ENCODE measurements at places on chromosomes 16 and 17.

GRCh38 chr16:89537549-89537925, 22.9 kb upstream of the RPL13 start:
- DNase-seq: no peak

- no peak for DNase-seq
Observed at GRCh38 chr17:34645594-34645993, 66.2 kb downstream of the TMEM132E start.

DNA sequence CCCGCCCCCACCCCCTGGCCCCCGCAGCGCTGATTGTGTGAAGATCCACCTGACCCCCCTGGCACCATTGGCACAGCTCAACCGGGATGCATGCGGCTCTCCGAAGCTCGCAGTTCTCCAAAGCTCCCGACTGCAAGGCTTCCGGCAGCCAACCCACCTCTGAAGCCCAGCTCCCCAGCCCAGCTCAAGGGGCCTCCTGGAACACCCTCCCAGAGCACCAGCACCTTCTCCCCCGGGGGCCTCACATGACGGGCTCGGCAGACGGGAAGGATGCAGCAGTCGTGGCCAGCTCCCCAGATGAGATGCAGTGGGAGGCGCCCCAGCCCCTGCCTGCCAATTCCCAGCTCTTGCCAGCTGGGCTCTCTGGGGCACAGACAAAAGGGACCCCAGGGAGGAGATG, 215.3 kb downstream of the ZNF423 start:
- no peak for DNase-seq

GRCh38 chr16:3166505-3166886, 21.5 kb upstream of the OR1F1 start:
- no peak for DNase-seq

DNA sequence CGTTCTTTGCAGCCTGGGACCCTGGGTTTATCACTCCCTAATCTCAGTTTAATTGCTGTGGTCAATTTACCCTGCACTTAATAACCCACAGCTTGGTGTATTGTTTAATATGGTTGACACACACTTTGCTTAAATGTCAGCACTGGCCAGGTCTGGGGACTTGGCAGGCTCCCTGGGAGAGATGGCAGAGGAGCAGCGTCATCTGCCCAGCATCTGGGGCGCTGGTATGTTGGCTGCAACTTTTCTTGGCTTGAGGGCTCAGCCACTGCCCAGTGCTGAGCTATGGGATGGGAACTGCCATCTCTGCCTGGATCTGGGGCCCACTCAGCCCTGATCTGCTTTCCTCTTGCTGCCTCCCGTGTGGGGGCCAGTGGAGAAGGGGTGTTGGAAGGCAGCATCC, 115.7 kb upstream of the IRX3 start:
- DNase-seq: no peak

DNA sequence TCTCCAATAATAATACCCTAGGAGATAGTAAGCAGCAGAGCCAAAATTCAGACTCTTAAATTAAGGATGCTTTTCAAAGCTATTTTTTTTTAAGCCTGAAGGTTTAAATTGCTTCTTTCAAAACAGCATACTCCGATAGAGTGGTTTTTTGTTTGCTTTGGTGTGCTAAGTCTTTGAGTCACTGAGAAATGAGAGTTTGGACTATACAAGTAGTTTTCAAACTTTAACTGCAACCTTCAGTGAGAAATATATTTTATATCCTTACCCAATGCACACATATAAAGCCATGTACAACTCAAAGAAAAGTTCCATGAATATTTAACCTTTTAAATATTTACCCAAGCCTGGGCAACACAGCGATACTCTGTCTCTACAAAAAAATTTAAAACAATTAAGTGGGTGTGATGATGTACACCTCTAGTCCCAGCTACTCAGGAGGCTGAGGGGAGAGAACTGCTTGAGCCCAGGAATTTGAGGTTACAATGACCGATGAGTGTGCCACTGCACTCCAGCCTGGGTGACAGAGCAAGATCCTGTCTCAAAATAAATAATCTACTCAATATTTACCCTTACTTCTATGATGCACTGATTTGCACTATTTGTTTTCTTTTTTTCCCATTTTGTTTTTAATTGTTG, 19.2 kb downstream of the DCUN1D3 start:
- DNase-seq: no peak

DNA sequence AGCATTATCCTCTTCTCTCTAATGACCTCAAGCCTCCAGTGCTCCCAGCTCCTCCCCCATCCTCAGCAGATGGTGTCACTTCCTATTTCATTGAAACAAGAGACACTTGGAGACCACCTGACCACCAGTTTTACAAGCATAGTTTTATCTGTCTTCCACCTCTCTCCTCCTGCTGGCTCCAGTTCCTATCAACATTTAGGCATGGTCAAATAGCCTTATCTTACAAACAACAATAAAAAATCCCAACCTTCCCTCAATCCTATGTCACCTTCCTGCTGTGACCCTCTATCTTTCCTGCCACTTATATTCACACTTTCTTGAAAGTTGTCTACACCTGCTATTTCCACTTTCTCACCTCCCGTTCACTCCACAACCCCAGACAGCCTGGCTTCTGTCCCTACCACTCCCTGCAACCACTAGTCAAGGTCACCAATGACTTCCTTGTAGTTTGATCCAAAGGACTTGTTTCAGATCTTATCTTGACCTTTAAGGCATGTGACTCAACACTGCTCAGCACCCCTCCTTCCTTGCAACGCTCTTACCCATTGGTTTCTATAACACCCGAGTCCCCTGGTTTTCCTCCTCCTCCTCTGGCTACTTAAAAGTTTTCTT, 4.3 kb upstream of the NTN1 start:
- no peak for DNase-seq

DNA sequence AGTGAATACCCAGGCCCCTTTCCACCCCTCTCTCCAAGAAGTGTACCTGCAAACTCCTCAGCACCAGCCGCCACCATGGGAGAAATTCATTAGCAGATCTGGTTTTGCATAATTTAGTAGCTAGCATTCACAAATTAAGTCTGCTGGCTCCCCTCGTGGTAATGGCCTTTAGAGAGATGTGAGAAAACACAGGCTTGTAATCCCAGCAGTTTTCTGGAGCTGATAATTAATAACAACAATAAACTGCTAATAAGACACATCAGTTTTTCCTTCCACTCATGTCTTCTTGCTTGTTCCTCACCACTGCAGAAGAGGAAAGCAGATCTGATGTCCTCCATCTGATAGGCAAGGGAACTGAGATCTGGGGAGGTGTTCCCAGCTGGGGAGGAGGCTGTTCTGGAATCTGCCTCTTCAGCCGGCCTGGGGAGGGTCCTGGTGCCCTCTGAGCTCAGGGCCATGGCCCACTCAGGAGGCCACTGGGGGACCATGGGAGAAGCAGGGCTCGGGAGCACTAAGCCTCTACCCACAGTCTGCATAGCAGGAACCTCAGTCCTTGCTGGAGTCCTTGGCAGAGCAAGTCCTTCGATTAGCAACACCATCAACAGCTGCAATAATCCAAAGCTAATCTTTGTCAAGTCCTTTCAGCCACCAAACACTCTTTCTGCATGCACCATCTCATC, 74.2 kb upstream of the DNAJA2 start:
- DNase-seq: no peak

DNA sequence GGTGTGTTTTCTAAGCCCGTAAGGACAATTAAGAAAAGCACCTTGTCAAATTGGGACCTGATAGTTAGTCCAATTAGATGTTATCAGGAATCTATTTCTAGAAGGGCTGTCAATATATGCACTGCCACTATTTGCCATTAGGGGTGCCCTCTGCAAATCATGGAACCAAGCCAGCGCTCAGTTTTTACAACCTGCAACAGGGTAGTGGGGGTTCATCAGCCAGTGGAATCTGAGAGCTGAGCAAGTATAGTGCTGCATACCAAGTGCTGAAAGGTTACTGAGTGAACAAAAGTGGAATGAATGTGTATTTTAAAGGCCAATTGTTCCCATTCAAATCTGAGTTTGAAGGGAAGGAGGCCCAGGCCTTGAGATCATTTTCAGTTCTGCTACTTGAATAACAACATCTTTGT, 10.4 kb downstream of the PRR11 start:
- peak; percentile 49 for DNase-seq

GRCh38 chr16:63481060-63481459, 1444.8 kb upstream of the CDH8 start:
- no peak for DNase-seq

- DNase-seq: no peak
Observed at GRCh38 chr16:49437344-49437743, 63.7 kb downstream of the C16orf78 start.

DNA sequence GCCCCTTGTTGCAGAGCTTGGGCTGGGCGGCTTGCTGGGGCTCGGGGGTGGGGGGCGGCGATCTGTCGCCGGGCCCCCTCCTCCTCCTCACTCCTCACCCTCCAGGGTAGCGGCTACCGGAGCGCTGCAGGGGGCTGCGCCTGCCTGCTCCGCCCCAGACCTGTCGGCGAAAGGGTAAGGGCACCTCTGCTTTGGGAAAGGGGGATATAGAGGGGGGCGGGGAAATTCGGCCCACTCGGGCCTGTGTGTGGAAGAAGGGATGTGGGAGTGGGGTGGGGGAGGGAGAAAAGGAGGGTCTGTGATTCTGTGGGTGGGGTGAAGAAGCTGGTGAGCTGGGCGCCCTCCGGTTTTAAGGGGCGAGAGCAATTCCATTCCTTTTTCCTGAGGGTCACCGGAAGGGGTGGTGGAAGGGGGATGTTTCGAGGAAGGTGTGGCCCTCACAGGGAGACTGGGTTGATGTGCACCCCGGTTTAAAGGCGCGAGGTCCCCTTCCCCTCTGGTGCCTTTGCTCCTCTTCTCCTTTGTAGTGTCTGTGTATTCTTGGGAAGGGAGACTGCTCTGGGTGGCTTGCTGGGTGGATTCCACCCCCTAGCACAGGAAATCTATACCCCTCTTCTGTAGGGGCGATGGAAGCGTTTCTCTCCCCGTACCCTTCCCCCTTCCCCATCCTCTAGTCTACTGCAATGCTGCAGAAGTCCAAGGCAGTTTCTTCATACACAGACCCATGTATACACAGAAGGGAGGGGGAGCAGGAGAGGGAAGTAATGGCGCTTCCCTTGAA, 878 bp downstream of the TAOK1 start:
- DNase-seq: no peak

- DNase-seq: no peak
Observed at GRCh38 chr17:69557339-69557738, 142.8 kb downstream of the MAP2K6 start.

DNA sequence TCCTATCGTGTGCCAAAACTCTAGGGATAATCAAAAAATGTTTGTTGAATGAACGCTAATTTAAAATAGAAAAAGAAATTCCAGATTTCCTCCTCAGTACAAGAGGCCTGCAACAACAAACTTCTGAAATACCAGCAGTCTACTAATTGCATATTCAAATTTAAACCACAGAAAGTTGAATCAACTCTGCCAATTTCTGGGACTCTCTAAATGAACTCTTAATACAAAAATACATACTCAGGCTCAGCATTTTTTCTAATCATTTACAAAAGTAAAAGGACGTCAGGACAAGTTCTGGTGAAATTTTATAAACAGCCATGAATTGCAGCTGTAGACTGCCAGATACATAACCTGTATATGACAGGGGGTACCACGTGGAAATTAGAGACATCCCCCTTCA, 49.0 kb downstream of the KANSL1 start:
- DNase-seq: no peak

GRCh38 chr17:11719856-11720255, 121.6 kb downstream of the DNAH9 start:
- no peak for DNase-seq

DNA sequence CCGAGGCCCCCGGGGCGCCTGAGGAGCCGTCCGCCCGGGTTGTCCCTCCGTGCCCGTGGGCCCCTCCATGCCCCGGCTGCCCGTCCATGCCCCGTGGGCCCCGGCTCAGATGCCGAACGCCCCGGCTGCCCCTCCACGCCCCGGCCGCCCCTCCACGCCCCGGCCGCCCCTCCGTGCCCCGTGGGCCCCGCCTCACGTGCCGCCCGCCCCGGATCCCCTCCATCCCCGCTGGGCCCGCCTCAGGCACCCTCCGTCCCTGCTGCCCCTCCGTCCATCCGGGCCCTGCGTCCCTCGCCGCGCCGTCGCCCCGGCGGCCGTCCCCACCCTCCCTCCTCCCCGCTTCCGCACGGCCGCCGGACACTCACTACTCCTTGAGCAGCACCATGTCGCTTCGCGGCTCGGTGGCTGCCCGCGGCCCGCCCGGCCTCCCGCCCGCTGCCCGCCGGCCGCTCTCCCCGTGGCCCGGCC, 382 bp downstream of the PITPNA start:
- DNase-seq: no peak

DNA sequence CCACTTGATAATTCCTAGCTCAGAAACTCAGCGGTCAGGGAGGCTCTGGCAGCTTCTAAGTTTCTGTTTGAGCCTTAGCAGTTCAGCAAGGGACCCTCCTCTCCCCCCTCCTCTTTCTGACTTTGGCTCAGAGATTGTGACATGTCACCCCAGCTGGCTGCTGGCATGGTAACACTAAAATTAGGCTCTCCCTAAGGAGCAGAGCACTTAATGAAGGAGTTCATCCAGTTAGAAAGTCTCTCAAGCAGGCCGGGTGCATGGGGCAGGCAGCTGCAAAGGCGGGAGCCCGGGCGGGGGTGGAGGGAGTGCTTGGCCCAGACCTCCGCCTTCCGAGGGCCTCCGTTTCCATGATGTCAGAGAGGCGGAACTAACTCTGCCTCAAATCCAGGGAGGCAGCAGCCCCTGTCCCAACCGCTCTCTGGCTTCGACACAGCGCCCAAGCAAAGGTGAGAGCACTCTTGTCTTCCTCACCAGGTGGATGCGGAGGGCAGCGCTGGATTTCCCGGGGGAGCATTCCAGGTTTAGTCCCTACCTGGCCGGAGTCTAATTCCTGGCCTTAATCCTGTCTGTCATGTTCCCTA, 128.0 kb upstream of the PLCG2 start:
- no peak for DNase-seq

DNA sequence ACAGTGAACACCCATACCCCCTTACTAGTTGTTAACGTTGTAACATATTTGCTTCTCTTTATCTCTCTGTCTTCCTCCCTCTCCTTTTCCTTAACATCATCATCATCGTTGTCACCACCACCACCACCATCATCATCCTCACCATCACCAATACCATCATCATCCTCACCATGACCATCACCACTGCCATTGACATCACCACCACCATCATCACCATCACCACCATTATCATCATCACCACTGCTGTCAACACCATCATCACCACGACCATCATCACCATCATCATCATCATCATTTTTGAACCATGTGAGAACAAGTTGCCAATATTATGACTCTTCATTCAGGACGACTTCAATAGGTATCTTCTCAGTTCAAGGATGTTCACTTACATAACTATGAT, 35.5 kb downstream of the SHISA6 start:
- no peak for DNase-seq

DNA sequence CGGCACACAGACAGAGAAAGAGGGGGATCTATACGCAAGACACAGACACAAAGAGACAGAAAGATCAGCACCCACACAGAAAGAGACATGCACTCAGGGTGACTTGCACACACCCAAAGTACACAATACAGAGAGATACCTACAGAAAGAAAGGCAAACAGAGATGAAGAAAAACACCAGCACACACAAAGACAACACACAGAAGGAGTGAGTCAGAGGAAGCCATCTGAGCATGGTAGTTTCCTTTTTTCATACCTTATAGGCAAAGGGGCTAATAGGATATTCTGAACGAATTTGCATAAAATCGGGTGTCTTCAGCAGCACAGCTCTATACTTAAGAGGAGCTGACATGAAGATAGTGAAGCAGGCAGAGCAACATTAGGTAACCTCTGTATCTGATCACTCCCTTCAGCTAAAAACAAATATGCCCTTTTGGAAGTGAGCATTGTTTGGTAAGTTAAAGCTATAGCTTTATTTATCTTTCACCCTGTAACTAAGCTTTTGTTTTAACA, 198.6 kb downstream of the AATF start:
- no peak for DNase-seq
